ENCODE measurements at places on chromosomes 5 and 9.

GRCh38 chr9:89356782-89357181 is 38.5 kb downstream of the SECISBP2 start:
- no peak for DNase-seq

- DNase-seq, result no peak
These were observed 148.5 kb downstream of the COL23A1 start for GRCh38 chr5:178441486-178442270.

DNA sequence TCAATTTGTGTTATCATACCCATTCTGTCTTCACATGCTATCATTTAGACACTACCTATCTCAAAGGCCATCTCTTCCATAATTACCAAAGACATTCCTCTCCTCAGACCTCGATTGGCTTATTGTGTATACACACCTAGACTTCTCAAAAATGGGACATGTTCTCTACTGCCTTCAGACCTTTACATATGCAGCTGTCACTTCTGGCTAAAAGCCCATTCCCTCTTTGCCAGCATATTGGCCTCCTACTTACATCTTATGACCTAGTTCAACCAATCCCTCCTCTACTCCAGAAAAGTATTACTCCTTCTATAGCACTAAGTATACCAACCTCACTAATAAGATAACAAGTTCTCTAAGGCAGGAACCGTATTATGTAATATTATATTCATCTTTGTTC is 84.4 kb downstream of the RAPGEF6 start:
- no peak for DNase-seq

GRCh38 chr5:127785098-127785927 is 82.1 kb downstream of the CCDC192 start:
- DNase-seq, result no peak

DNA sequence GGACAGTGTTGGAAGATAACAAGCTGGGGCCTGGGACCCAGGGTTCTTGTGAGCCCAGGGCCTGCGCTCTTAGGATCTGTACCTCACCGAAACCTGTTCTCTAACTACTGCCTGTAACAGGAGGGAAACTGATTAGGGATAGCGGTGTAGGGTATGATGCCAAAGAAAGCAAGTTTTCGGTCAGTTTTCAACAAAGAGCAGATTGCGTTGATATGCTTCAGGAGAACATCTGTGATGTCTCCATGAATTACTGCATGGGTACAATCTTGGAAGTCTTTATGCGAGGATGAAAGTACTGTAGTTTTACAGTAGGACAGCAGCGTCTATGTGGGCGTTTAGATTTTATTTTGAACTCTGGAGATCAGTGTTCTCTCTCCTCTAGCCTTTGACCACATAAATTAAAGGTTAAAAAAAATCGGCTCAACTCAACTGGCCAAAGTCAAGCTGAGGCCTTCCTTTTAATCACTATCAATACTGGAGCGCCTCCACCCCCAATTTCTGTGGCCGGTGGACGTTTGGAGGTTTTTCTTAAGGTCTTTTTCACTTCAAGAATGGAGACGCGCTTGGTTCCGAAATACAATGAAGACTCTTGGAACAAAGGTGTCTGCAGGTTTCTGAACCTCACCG is 3.0 kb downstream of the NFIL3 start:
- DNase-seq, result no peak

DNA sequence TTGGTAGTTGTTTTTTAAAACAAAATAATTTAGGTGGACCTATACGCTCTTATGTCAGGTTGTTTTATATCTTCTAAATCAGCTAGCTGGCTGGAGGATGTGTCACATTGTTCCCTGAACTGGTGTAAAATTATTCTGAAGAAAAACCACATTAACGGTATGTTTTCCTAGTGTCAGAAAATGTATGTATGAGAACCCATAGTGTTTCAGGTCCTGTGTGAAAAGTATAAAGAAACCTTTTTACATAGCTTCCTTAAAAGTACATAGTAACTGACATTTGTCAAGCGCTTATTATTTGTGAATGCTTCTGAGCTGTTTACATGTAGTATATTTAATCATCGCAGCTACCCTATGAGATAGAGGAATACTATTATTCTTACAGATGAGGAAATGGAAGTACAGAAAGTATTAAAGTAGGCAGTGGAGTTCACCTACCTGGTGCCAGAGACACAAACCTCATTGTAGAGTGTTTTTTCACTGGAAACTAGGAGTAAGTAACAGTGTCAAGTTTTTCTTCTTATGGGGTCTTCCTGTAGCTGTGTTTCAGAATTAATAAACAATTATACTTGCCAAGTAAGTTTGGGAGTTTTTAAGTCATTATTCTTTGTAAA is 10.4 kb upstream of the FAM120AOS start:
- no peak for DNase-seq

GRCh38 chr9:74711341-74711740 is 176.4 kb downstream of the TRPM6 start:
- no peak for DNase-seq

DNA sequence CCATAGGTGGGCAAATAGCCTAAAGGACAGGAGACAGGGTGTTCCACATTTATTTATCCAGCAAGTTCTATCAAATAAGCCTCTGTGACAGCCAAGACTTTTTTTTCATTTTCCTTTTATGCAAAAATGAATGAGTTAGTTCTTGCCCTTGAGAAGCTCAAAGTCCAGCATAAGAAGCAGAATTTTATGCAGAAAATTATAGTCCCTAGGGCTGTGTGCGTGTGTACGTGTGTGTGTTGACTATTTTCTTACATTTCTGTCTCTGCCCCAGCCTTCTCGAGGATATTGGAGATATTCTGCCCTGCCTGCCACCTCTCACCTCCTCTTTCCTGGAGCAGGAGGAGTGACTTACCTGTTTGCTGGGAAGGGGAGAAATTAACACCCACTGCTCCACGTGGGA is 221.9 kb downstream of the SREK1 start:
- DNase-seq, result no peak

GRCh38 chr9:22922222-22922621 is 475.6 kb downstream of the DMRTA1 start:
- DNase-seq, result no peak

- peak; percentile 24 for DNase-seq
These were observed 324.7 kb upstream of the GRAMD2B start for GRCh38 chr5:126098330-126099017.

- DNase-seq, result no peak
These were observed 702.8 kb downstream of the SEMA5A start for GRCh38 chr5:8842971-8843551.

DNA sequence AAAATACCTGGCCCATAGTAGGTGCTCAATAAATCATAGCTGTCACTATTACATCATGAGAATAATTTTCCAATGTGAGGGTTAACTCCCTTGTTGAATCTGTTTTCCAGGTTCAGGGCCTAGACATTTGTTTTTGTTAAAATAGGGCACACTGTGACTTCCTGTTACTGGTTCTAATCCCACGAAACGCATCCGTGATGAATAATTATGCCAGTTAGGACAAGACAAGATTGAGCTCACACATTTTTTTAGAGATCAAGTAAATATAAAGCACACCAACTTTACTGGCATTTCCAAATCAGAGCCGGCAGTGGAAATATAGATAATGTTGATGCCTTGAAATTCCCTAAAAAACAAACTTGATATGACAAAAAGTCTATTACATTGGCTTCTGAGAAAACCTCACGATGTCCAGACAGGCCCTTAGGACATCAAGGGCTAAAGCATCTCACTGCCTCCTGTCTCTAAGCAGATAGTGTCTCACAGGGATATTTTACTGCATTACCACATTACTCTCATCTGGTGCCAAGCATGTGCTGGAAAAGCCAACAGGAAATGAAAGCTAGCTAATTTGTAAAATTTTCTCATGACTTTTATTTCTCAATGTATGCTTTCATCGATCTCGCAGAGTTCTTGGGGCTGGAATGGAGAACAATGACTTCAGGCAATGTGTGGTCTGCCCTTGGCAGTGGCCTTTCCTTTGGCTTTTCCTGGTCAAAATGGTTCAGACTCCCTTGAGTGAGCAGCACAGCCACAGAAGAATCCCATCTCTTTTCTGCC is 414.3 kb upstream of the PAPPA start:
- DNase-seq, result no peak

DNA sequence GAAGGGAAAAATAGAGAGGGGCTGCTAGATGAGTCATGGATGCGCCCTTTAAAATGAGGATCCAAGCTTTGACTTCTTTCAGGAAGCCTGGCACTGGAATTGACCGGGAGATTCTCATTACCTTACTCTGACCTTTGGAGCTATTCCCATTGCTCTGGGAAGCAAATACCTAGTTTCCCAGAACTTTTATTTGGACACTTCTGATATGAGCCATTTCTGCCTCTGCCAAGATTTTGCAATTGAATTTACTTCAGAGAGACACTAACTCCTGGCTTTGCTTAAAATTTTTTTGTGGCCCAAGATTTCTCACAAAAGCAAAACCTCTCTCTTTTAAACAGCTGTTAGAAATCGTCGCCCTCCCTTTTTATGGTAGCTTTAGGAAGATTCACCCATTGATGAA is 15.7 kb upstream of the AGXT2 start:
- DNase-seq, result no peak

DNA sequence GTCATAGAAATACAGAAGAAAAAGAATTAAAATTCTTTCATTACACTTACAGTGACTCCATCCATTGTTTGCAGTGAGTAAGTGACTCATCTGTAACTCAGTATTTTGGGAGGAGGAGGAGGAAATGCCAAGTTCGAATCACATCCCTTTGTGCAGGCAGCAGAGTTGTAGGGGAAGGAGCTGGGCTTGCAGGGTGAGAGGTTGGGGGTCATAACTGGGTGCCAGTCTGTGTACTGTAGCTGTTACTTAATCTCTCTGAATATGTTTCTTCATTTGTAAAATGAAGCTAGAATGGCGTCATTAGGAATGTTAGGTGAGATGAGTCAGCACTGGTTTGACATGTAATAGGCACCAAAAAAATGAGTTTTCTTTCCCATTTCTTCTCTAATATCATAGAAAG is 235.7 kb upstream of the ADAMTSL1 start:
- no peak for DNase-seq

All from GM04504 (cell line).